ENCODE measurements at places on chromosomes 6 and 20.

- DNase-seq = no peak
Observed at GRCh38 chr6:22145823-22146677, 150.8 kb downstream of the PRL start.

- peak; percentile 67 for DNase-seq
Observed at GRCh38 chr20:35616465-35617396, 1.1 kb downstream of the SPAG4 start.

GRCh38 chr6:170281331-170282292 is 9.3 kb downstream of the DLL1 start:
- no peak for DNase-seq

- DNase-seq = no peak
Observed at GRCh38 chr6:83615025-83615999, 93.6 kb downstream of the SNAP91 start.

- DNase-seq = no peak
Observed at GRCh38 chr6:28349344-28349891, 329 bp upstream of the ZKSCAN3 start.

DNA sequence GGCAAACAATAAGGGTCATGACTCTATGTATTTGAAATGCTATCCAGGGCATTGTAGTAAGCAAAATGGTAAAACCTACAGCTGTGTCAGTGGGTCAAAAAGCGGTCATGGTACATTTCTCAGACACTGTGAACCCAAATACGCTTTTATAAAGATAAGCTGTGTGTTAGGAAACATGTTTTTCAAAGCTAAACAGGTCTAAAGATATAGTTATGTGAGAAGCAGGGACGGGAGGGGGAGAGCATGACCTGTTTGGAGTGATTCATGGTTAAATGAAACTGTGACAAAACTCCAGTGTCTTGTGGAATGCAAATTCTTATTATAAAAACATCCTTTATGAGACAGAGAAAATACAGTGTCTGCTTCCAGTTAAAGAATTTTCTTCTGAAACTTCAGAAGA is 205.4 kb upstream of the BMP2 start:
- DNase-seq = no peak

GRCh38 chr6:89999154-89999553 is 104.9 kb downstream of the GJA10 start:
- no peak for DNase-seq

DNA sequence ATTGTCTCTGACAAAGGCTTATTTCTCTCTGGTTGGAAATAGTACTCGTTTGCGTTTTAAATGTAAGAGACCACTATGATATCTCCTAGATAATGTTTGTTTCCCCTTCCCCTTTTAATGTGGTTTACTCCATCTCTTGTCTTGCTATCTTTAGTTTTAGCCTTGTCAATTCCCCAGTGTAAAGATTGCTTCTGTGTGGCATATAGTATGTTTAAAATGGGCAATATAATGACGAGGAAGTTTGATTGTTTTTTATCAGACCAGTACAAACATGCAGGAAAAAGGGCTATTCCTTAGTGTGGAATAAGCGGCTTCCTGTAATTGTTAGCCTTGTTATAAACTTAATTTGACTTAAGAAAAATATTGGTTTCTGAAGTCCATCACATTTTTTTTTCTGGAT is 3.1 kb downstream of the QKI start:
- DNase-seq = no peak

- DNase-seq = no peak
Observed at GRCh38 chr6:97175806-97176205, 107.2 kb downstream of the MMS22L start.

DNA sequence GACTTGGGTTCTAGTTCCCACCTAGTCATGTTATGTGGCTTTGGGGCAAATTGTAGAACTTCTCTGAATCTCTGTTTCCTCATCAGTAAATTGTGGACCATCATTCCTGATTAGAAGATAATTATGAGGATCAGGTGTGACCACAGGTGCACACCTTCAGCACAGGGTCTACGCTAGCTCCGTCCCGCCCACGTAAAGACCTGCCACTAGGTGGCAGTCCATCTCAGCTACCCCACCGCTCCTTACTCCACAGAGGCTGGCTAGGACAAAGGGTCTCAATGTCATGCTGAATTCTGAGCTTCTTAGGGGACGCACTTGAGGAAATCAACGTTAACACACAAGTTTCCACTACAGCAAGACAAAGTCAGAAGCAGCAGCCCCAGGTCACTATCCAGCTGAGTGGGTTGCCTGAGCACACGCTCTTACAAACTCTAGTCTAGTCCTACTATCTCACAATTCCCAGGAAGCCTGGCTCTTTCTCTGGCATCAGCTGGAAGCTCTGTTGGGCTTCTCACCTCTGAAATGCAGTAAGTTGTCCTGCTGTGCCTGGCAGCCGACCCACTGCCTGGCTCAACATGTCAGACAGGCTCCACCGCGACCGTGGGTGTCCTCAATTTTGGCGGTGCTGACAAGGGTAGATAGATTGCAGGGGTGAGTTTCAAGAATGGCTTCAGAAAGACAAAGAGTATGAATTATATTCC is 2.0 kb upstream of the PLCG1 start:
- DNase-seq = no peak

GRCh38 chr20:20212675-20213096 is 155.2 kb upstream of the INSM1 start:
- no peak for DNase-seq

DNA sequence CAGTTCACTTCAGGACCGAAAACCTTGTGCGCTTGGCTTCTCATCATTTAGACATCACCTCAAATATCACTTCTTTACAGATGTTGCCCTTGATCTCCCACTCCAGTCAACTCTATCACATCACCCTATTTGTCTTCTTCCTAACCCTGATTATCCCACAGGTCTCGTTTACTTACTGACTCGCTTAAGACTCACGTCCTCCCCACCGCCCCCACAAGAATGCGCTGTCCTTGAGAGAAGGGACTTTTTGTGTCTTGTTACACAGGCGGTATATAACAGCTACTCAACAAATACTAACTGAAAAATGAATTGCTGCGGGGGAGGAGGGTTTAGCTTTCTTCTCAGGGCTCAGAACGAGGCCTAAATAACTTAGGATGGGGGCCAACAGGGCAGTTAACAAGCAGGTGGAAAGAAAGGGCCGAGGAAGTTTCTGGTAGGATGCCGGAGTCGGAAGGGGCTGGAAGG is 527 bp downstream of the TOMM34 start:
- DNase-seq = no peak

GRCh38 chr20:55158446-55158845 is 683.1 kb downstream of the DOK5 start:
- no peak for DNase-seq

DNA sequence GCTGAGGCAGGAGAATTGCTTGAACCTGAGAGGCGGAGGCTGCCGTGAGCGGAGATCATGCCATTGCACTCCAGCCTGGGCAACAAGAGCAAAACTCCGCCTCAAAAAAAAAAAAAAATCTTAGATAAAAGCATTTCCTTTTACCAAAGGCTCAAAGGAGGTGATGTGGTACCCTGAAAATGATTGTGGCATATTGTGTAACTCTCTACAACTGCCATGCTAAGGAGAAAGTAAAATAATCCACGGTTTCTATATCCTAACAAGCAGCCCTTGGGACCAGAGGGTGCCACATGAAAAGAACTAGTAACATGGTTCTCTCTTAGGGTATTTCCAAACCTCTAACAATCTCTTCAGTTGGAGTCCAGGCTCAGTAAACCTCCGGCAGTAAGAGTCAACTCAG is 38.8 kb upstream of the SLA2 start:
- no peak for DNase-seq

- no peak for DNase-seq
Observed at GRCh38 chr6:16739329-16739801, 21.9 kb downstream of the ATXN1 start.

DNA sequence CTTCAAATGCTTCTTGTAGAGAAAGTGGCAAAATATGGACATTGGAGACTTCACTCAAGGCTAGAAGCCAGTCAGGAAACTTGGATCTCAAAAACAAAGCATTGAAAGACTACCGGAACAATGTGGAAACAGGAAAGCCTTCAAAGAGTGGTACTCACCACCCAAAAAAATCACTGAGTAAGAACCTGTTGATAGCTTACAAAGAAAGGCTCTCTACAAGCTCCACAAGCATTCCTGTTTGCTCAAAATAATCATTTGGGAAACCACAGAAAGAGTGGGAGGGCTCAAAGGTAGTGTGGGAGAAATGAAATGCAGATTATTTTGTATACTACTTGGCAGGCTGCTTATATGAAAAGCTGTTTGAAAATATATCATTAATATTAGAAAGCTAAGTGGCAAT is 9.5 kb upstream of the DST start:
- DNase-seq = no peak

DNA sequence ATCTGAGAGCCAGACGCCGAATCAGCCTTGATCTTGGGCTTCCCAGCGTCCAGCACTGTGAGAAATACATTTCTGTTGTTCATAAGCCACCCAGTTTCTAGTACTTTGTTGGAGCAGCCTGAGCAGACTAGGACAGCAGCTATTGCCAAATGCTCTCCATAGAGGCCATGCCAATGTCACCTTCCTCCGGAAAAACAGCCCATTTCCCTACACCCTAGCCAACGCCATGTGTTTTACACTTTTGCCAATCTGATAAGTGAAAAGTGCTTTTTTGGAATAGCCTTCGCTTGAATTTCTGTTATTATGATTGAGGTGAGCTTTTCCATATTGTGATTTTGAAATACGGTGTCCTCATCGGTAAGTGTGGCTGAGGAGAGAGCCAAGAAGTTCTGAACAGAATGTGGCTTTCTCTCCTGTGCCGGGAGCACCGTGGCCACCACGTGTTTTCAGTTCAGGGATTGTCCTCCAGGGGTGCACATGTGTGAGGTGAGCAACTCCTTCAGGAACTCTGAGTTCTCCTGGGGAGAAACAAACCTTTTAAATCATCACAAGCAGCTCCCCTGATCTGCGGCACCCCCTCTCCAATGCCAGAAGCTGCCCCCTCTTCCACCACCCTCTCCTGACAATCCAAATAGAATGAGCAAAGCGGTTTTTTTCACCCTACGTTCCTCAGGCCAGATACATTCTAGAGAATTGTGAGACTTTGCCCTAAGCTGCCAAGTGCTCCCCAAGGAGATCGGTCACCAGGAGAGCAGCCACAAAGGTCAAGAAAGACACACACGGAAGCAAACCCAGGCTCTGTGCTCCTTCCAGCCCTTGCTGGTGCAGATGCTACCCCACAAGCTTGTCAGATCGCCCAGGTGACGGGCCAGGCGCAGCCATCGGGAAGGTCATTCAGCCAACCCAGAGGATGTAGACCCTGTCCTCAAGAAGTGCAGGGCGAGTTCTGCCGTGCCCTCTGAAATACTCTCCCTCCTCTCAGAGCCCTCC is 36.0 kb downstream of the TAF8 start:
- no peak for DNase-seq

GRCh38 chr6:41577356-41578216 is 31.4 kb downstream of the FOXP4 start:
- peak; percentile 13 for DNase-seq

DNA sequence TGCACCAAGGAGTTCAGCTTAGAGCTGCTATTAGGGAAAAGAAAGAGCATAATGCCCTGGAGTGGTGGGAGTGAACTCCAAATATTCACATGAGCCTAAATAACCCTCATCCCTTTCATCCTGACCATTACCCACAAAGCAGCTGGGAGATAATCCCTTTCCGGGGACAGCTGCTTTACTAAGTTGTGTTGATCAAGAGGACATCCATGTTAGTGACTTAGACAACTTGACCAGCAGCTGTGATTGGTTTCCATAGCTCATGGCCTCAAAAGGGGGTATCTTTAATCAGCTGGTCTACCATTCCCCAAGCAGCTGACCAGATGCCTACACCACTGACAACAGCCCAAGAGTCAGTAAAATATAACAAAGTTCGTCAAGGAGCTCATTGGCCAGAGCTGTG is 75.8 kb upstream of the LY86 start:
- no peak for DNase-seq

DNA sequence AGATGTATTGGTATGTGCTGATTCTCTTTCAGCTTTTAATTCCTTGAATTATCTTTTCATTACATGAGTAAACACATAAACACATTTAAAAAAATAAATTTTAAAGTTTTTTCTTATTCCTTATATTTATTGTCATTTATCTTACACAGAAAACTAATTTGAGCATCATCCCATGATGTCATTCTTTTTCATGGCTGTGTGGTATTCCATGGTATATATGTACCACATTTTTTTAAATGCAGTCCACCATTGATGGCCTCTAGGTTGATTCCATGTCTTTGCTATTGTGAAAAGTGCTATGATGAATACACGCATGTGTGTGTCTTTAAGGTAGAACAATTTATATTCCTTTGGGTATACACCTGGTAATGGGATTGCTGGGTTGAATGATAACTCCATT is 33.3 kb downstream of the OTOR start:
- DNase-seq = no peak

GRCh38 chr20:54067606-54068174 is 2.7 kb downstream of the BCAS1 start:
- DNase-seq = no peak

DNA sequence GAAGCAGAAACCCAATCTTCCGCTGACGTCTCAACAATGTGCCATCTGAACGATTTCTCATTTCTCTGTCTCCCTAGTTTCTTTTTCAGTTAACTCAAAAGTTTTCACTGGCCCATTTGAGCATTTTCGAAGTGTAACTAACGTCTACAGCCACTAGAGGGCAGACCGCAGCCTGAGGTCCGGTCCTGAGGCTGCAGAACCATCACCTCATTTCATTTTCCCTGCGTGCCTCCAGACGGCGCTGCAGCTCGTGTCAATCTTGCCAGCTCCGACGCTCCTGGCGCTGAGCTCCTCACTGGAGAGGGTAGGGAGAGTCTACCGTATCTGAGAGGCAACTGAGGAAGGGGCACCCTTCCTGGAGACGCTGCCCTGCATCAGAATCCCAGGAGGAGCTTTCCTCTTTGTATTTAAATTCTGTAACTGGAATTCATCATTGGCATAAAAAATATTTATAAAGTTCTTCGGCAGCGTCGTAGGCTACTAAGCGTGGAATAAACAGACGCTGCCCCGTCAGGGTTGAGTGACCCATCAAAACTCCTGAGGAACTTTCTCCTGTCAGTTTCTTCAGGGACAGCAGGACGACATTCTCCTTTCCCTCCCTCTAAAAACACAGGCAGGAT is 28.5 kb upstream of the DTNBP1 start:
- DNase-seq = peak; percentile 23

- no peak for DNase-seq
Observed at GRCh38 chr20:6074145-6074561, 20.3 kb upstream of the LRRN4 start.

- no peak for DNase-seq
Observed at GRCh38 chr6:138211048-138211581, 7.2 kb downstream of the PBOV1 start.

DNA sequence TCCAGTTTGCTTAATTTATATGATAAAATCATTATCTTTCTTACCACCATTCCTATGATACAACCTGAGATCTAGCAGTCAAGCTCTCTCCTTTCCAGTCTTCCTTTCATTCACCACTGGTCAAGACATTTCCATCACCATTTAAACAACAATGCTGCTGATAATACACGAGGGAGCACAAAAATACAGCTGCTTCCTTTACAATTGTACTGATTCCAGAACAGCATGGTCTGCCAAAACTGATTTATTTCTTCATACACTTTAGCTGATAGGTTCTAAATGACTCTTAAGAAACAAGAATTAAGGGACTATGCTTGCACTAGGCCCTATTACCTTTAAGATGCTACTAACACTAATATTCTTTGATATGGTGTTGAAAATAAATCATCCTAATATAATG is 65.0 kb downstream of the EPM2A start:
- no peak for DNase-seq

GRCh38 chr6:41964201-41964887 is 22.7 kb upstream of the CCND3 start:
- DNase-seq = no peak
